ENCODE measurements at places on chromosomes 5 and 9.

DNA sequence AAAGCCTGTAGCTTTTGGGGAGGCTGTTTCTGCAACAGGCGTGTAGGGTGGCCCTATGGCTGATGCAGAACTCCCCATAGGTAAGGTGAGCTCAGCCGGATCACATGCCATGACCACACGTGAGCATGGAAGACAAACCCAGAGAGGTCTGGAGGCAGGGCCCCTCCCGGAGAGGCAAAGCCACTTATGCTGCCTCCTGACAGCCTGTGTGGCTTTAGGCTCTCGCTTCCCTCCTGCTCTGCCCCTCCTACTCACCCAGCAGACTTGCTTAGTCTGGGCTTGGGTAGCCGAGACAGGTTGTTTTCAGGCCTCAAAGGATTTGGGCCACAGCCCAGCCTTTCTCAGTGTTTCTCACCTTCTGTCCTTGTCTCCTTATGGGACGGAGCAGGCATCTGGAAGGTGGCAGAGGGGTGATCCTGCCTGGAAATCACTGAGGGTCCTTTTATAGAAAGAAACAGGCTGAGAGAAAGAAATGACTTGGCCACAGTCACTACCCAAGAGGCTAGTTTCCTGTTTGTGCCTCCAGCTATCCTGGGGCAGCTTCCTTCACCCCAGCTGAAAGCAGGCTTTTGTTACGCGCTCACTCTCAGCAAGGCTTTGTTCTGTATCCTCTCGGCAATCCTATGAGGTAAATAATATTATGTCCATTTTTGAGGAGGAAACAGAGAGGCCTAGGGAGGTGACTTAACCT is 89.9 kb downstream of the DAB2IP start:
- peak; percentile 63 for DNase-seq

GRCh38 chr5:117107859-117108258 is 533.2 kb upstream of the SEMA6A start:
- DNase-seq, result no peak

DNA sequence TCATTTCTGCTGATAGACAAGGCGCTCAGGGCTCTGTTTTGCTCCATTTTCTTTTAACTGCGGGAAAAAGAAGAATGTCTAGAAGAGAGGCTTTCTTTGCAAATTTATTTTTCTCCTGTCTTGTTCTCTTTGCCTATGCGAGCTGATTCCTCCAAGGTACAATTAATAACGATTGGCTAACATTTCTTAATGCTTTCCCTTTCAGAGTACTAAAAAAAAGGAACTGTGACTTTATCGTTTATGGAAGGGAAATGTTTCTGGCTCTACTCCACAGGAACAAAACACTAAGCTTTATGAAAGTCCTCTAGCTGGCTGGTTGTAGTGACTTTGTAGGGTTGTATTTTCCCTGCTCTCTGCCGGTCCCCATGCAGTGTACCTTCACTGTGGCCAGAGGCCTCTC is 11.7 kb downstream of the NSG2 start:
- DNase-seq, result no peak

DNA sequence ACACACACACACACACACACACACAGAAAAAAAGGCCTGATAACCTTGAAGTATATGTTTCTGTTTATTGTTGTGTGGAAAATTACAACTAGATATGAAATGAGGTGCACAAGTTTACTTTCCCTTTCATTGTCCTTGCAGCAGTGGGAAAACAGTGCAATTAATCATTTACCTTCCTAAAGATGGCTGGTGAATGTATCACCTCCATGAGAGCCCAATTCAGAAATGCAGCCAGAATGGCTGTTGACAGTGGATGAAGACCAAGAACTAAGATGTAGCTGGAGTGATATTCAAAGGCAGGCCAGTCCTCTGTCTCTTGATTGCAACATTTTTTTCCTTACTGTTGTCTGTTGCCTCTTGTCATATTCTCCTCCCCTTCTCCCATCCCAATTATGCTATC is 49.6 kb upstream of the EIF4EBP3 start:
- DNase-seq, result no peak

- no peak for DNase-seq
Observed at GRCh38 chr5:140084541-140084940, 29.4 kb upstream of the PURA start.

Measured in COLO829 (cell line).